Muscle of leg (tissue), 16 donors: ENCODE measurements at places on chromosomes 1 and 21.

DNA sequence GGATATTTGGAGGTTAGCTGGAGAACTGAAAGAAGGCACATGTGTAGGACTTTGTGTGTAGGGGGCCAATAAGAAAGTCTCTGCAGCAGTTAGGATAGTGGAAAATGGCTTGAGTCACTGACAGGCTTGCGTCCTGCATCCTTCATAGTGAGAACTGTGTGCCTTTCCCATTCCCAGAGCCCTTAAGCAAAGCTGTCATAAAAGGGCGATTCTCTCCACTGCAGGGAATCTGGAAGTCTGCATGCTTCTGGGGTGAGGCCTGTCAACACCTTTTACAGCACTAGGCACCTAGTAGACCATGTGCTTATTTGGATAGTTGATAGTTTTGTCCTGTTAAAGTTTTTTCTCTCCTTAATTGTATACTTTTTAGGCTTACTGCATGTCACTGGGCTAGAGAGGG is 39.4 kb upstream of the MACF1 start:
- DNase-seq, result no peak

DNA sequence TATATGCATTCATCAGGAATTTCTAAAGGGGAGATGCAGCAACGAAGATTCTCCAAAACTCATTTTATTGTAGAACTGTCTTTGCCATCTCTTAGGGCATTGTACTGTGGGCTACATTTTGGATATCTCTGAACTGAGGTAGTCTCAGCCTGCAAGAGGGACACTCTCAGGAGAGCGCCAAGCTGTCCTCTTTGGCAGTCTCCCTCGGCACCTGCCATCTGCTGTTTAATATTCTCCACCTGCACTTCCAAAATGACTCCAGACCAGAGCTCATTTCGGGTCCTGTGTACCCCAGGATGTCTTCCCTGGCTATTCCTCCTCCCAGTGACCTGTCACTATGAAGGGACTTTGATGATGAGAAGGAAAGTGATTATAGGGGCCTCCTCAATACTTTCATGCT is 356.3 kb upstream of the C1orf174 start:
- DNase-seq, result no peak

DNA sequence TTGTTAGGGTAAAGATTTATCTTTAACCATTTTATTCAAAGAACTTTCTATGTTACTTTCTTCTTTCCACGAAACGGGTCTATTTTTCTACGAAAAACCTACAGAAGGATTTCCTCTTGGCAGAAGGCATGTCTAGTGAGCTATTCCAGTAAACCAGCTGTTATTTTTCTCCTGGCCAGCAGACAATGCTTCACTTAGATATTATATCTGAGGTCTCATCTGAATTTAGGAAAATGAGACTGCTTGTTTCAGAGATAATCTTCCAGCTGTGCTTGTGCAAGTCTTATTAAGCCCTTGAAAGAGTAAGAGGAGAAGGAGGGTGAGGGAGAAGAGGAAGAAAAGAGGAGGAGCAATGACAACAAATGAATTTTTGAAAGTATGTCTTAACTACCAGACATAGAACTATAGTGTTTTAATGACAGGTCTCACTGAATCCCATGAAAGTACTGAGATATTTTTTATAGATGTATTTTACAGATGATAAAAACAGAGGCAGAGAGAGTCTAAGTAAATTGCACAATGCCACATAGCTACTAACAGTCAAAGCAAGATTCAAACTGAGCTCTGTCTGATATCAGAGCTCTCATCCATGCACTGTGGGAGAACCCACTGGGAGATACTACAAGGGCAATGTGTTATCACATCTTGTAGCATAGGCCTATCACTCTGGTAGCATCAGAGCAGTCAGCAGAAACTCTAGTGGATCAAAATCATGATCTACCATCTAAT is 54.6 kb upstream of the SAMSN1 start:
- peak; percentile 79 for DNase-seq

DNA sequence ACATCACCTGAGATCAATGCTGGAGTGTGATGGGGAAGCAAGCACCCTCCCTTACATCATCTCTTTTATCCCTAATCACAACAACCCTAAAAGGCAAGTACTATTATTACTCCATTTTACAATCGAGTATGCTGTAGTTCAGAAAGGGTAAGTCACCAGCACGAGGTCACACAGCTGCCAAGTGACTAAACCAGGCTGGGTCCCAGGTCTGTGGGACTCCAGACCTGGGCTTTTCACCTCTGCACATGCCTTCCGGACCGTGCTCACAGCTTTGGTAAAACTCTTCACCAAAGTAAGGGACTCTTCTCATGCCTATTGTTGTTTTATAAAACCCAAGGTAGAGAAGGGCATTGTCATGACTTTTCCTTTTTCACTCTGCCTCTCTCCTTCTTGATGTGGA is 130.9 kb downstream of the DMRTB1 start:
- no peak for DNase-seq

- DNase-seq, result peak; percentile 30
Observed at GRCh38 chr21:39673736-39674135, 61.0 kb downstream of the B3GALT5 start.

DNA sequence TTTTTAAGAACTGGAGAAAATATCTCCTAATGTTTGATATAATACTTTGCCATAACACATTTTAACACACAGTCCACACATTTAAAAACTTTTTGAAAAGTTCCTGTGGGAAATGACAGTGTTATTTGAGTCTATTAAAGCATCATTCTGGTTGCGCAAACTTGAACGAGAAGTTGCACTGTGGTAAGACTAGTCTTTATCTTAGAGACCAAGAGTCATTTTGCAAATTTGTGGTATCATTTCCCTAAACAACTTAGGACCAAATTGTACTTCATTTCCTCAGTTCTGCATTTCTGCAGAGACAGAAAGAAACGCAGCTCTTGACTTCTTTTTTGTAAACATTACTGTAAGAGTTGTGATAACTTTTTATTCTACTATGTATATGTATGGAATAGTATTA is at the start of gene RGS18:
Gene RGS18 (plus strand): TSS at position 282 of the 400 bp plus-strand sequence. CDS start 176 bp downstream, outside the sequence.
- peak; percentile 73 for DNase-seq

GRCh38 chr1:71228742-71229365 is 148.0 kb upstream of the ZRANB2 start:
- no peak for DNase-seq

- DNase-seq, result no peak
Observed at GRCh38 chr1:154546264-154547063, 12.0 kb downstream of the UBE2Q1 start.

- DNase-seq, result no peak
Observed at GRCh38 chr1:196367838-196368237, 240.4 kb downstream of the KCNT2 start.

- no peak for DNase-seq
Observed at GRCh38 chr1:226666164-226666506, 72.9 kb downstream of the ITPKB start.

DNA sequence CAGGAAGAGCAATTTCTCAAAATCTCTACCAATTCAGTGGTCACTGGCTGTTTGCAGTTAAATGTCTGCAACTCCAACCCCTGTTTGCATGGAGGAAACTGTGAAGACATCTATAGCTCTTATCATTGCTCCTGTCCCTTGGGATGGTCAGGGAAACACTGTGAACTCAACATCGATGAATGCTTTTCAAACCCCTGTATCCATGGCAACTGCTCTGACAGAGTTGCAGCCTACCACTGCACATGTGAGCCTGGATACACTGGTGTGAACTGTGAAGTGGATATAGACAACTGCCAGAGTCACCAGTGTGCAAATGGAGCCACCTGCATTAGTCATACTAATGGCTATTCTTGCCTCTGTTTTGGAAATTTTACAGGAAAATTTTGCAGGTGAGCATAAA is 167.2 kb downstream of the CRB1 start:
- no peak for DNase-seq

- no peak for DNase-seq
Observed at GRCh38 chr1:151347523-151348246, 633 bp upstream of the RFX5 start.

GRCh38 chr1:37037690-37038089 is 3.4 kb upstream of the GRIK3 start:
- no peak for DNase-seq

- DNase-seq, result no peak
Observed at GRCh38 chr1:19395678-19396192, 83.6 kb downstream of the SLC66A1 start.

- DNase-seq, result no peak
Observed at GRCh38 chr1:200916681-200917080, 22.0 kb downstream of the INAVA start.
